ENCODE measurements at places on chromosomes 7 and 10.

- peak; percentile 9 for DNase-seq
Observed at GRCh38 chr10:36888925-36889573, 236.3 kb upstream of the ANKRD30A start.

DNA sequence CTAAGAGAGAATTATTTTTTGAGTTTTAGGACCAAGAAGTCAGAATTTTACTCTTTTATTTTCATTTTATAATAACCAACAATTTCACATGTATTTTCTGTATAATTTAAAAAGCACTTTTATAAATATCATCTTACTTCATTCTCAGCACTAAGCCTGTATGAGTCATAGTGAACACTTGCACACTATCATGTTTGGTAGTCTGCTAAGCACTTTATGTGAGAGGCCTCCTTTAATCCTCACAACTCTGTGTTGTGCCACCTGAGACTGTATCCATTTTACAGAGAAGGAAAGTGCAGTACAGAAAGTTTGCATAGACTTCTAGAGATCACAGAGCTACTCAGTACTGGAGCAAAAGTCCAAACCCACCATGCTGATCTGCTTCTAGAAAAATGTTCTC, 939.6 kb downstream of the NRG3 start:
- DNase-seq: no peak

DNA sequence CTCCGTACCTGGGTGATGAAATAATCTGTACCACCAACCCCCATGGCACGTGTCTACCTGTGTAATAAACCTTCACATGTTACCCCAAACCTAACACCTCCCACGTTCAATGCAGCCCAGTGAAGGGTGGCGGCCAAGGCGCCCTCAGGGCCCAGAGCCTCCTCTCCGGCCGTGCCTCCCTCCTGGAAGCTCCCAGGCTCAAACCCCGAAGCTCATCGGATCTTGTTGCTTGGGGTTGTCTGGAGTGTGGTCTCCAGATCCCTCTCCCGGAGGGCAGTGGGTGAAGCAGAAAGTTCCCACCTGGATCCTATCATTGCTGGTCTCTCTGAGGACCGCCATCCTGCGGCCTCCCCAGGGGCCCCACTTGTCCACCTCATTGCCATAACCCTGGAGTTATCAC, 9.4 kb upstream of the KNDC1 start:
- DNase-seq: no peak

DNA sequence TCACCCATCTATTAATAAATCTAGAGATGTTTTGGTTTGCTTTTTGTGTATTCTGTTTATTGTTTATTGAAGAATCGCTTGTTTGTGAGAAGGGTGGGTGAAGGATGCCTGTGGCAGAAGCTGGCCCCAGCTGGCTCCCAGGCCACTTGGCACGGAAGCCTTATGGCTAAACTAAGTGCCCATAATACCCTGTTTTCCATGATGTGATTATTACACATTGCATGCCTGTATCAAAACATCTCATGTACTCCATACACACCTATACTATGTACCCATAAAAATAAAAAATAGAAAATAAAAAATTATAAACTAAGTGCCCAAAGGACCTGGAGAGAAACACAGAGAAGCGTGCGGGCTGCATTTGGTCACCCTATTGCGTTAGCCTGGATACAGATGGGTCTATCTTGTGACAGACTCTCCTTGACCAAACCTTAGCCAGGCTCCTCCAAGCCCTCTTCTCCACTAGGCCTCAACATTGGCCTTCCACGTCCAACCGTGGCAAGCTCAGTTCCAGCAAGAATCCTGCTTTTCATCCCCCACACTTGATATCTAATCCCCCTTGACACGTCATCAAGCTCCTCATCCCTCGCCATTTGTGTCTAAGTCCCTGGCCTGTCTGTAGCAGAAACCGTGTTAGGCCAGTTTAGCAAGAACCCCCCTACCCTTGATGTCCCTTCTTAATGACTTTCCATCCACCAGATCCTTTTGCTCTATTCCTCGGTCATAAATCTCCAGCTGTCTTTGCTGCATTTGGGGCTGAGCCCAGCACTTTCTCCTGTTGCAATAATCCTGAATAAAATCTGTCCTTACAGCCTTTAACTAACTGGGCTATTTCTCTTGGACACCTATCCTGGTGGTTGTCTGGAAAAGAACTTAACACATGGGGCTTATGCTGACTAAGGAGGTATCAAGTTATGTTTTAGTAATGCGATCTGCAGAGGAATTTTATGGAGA, 245.2 kb downstream of the TNS3 start:
- no peak for DNase-seq

DNA sequence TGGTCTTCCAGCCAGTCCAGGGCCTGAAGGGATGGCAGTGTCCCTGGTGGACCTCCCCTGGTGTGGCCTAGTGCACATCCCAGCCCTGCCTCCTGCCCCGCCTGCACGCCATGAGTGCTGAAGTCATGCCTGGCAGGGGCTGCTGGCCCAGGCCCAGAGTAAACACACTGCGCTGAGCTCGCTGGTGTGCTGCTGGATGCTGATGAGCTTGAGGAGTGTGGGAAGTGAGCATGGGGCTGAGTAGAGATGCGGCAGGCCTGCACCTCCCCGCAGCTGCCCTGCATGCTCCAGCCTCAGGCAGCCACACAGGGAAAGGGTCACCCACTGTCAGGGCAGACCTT, 43.2 kb downstream of the HTRA1 start:
- DNase-seq: no peak

- no peak for DNase-seq
Observed at GRCh38 chr10:12357525-12358151, 8.3 kb downstream of the CAMK1D start.

- no peak for DNase-seq
Observed at GRCh38 chr10:72659694-72660093, 32.2 kb upstream of the MCU start.

DNA sequence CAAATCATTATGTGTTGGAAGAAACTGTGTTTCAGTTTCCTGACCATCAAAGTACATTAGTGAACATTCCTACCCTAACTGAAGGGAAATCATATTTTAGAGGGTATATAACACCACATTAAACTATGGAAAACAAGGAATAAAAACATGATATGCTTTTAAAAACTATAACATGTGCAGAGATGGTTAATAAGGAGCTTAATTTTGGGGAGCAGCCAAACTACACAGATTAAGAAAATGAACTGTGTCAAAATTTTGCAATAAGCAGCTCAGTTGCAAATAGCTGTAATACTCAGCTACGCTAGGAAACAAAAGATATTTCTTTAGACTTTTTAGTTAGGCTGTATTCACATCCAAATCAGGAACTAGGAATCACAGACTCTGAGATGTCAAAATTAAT, 1115.7 kb upstream of the CELF2 start:
- no peak for DNase-seq

DNA sequence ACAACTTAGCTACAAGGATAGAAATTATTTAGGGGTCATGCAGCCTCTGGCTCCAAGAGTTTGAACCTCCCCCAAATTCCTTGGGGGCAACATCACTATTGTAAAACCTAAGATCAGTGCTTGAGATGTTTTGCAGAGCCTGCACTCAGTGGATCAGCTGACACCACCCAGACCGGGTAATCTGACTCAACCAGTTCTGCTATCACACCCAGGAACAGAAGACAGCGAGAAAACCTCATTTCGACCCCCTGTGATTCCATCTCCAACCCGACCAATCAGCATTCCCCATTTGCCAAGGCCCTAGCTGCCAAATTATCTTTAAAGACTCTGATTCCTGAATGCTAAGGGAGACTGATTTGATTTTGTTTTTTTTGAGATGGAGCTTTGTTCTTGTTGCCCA, 5.2 kb downstream of the TACR2 start:
- DNase-seq: no peak

DNA sequence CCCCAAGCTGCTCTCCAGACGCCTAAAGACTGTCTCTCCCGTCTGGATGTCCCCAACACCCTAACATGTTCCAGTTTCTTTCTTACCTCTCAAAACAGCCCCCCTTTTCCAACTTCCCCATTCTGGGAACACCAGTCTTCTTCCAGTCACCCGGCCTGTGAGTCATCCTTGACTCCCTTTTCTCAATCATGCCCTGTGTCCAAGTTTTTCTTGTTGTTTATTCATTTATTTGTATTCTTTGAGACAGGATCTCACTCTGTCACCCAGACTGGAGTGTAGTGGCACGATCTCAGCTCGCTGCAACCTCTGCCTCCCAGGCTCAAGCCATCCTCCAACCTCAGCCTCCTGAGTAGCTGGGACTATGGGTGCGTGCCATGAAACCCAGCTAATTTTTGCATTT, 15.6 kb downstream of the SNX10 start:
- DNase-seq: no peak

- no peak for DNase-seq
Observed at GRCh38 chr7:75985518-75986146, 8.8 kb downstream of the TMEM120A start.

Data from GDM1 (cell line).